NB4 (cell line): ENCODE measurements at places on chromosomes 5 and 9.

DNA sequence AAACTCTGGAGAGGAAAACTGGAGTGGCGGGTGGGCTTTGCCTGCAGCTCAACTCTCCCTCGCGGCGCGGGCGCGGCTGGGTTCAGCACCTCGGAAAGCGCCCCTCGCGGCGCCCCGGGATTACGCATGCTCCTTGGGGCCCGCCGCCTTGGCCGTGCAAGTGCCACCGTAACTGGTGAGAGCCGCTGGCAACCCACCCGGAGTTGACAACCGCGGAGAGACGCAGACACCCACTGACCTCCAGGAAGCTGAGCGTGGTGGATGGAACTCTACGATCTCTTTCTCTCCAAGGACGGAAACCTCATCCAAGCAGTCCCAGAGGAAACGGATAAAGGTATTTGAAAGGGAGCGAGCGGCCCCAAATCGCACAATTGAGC, 194 bp upstream of the RXFP3 start:
- DNase-seq, result peak; percentile 33

GRCh38 chr9:68458918-68459317, 81.8 kb downstream of the TMEM252 start:
- no peak for DNase-seq

DNA sequence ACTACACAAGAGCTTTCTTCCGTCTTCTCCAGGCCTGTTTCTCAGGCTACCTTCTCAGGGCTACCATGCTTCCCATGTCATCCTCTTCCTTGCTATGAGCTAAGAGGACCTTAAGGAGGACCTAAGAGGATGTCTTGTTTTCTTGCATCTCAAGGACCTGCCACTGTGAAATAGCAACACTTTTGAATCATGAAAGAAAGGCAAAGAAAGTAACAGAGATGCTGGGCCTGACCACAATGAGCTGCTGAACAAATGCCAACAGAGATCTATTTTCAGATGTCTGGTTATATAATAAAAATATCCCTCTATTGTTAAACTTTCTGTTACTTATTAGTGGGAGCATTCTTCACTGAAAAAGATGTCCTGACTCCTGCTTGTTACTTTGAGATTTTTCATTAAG, 36.7 kb upstream of the ANXA1 start:
- DNase-seq, result no peak

DNA sequence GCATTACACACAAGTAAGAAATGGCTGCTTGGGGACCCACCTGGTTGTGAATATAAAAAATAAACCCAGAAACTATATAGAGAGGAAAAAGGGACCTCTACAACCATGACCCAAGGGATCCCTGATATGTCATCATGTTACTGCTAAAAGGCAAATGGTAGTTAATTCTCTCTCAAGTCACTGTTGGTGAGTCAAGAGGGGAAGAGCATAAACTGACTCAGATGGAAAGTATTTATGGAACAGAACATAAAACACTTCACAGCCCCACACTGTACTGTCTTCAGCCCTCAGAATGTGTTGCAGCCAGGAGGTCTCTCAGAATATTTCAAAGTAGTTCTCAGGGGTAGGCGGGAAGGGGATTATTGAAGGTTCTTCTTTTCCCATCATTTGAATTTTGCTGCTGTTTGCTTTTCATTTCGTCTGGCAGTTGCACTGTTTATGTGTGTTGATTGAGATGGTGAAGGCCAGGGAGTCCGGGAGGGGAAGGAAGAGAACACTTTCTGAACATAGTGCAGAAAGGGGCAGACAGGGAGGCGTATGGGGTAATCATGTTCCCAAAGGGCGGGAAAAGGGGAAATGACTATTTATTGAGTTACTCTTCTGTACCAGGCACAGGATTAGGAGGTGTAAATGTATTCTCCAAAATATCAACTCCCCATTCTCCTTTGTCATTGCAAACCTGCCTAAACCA, 85.5 kb downstream of the TEK start:
- DNase-seq, result peak; percentile 37

GRCh38 chr9:115553060-115553773, 435.3 kb upstream of the TNC start:
- DNase-seq, result no peak

DNA sequence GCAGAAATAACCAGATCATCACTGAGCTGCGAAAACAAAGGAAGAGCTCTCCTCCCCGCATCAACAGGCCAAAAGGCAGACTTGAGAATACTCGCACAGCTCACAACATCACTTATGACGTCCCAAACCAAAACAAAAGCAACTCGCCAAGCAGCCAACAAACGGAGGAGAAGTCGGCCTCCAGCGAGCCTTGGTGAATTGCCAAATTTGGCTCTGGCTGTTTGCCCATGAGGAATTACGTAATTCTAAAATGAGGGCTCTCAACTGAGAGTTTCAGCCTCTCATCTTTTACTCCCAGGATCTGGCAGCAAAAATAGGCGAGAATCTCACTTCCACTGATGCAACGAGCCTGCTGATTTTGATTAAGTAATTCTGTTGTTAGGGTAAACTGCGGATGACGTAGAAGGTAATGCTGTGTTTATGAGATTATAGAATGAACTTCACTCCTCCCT, 51.7 kb upstream of the SEMA6A start:
- peak; percentile 41 for DNase-seq

DNA sequence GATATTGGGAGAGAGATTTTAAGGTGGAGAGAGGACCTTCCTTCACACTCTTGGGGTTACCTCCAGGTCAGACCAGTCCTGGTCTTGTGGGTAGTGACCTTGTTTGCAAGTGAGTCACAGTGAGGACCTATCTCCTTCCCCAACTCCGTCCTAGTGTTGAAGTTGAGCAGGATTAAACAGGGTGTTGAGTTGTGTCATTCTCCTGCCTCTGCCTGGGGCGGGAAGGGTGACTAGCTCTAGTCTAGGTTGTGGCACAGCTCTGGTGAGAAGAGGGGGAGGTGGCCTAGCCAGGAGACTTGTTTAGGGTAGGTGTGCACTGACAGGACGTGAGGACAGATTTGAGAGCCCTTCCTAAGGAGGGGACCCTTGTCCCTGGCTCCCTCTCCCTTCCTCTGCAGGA, 119.6 kb upstream of the PITX1 start:
- no peak for DNase-seq

DNA sequence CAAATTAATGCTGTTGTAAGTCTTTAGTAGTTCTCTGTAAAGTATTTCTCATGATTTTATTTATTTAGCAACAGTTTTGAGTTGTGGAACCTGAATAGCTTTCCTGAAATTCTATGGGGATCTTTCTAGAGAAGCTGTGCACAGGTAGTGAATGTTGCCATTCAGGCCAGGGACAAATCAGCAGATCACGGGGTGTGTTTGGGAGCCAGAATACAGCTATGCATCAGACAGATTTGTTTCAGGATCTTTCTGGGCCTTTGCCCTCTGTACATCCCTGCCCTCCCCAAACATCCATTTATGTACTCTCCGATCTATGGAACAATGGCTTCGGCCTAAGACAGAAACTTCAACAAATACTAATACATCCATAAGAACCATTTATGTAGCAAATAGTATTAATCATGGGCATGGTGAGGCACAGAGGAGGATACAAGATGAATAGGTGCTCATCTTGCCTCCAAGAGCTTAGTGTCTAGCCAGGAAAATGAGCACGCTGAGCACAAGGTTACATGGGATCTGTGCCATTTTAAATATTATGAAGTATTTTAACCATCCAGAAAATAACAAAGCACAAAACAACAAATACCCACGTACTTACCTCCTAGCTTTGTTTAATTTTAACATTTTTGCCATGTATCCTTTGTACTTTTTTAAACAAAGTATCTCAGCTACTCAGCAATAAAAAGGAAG, 13.1 kb downstream of the ARHGEF37 start:
- no peak for DNase-seq

DNA sequence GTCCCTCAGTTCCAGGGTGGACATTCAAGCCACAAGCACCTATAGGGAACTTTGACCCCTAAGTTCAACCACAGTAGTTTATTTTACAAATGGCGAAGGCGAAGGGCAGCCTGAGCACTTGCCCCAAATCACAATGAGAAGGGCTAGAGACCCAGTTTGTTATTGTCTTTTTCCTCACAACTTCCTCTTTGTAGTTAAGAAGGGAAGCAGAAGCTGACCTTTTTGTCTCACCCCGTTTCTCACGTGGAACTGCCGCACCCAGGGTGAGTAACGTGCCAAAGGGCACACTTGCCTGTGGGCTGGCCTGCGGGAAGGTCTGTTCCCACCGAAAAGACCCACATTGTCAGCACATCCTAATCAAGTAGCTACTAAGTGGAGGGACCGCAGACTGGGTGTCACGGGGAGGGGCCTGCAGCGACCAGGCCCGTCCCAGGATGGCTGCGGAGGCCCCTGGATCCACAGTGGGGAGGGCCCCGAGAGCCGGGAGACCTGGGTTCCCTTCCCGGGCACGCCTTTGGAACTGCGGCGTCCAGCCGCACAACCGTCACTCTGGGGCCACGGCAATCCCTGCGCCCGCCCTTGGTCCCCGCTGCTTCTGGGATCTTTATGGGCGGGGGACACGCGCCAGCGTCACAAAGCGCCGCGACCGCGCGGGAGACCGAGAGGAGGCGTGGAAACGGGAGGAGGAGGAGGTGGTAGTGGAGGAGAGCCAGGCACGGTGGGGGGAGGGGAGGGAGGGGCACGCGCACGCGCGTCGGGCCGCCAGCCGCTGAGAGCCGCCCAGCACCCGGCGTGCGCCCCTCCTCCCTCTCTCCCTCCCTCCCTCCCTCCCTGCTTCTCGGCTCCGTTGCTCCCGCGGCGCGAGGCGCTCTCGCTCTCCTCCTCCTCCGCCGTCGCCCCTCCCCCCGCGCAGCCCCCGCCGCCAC, at the start of gene UBE2R2:
UBE2R2 (plus strand) TSS at position 834 of the 926 bp plus-strand sequence. CDS start 598 bp downstream, outside the sequence.
- peak; percentile 99 for DNase-seq

GRCh38 chr5:24642022-24642421, 2.8 kb downstream of the CDH10 start:
- peak; percentile 51 for DNase-seq

DNA sequence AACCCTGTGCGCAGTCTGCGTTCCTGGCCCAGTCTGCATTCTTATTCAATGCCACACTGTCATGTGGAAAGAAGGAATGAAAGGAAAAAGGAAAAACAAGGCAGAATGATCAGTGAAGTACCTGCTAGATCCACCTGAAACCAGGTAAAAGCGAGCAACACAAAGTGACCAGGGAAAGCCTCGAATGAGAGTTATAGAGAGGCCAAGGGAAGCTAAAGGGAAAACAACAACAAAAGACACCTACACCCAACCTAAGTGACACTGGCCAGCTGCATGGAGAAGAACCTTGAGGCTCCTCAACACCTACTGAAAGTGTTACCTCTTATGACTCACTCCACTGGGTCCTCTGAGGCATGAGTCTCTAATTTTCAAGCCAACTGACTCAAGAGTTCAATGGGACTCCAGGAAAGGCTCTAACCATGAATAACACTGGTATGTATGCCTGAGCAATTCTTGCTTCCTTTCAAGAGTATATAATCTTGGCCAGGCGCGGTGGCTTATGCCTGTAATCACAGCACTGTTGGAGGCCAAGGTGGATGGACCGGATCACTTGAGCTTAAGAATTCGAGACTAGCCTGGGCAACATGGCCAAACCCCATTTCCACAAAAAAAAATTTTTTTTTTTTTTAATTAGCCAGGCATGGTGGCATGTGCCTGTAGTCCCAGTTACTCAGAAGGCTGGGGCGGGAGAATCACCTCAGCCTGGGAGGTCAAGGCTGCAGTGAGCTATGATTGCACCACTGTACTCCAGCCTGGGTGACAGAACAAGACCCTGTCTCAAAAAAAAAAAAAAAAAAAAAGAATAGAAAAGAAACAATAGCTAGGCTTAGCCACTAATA, 29.0 kb downstream of the MTMR12 start:
- no peak for DNase-seq

DNA sequence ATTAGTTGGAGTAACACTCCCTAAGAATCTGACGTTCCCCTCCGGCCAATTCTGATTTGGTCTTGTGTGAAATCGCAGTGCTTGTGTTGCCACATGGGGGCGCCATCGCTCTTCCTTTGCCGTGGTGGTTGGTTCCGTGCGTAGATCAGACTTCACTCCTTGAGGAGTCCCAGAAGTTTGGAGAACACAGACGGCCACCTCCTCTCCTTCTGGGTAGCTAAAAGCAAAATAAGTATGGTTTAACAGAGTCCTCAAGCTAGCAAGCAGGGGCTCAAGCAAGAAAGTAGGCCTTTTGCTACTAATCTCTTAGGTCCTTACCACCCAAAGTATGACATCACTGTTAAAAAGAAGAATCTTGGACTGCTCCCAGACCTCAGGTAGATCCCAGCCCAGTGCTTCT, 59.5 kb downstream of the HSPA4 start:
- peak; percentile 83 for DNase-seq

DNA sequence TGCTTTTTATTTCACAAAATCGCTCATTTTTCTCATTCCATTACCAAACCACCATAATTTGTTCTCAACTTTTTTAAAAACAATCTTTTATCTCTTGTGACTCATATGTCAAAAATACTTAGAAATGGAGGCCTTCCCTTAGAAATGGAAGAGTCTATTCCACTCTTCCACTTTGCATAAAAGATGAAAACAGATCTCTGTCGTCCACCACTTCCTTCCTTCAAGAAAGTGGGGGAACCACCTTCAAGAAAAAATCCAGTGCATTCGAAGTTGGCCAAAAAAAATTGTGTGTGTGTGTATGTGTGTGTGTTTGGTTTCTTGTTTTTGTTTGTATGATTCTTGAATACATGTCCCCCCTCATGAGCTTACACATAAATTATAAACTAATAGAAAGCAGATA, 628.8 kb upstream of the DMAC1 start:
- no peak for DNase-seq

GRCh38 chr9:134130503-134131375, 5.1 kb upstream of the WDR5 start:
- no peak for DNase-seq

GRCh38 chr9:27126670-27127069, 17.6 kb downstream of the TEK start:
- DNase-seq, result no peak

DNA sequence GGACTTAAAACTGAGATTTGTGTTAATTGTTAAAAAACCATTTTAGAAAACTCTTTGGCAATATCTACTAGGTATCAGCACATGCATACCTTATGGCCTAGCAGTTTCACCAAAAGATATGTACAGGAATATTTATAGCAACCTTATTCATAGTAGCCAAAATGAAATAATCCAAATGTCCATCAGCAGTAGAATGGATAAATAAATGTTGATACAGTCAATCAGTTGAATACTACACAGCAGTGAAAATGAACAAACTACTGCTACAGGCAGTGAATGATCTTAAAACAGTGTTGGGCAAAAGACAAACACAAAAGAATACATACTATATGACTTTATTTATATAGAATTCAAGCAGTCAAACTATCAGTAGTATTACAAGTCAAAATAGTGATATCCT, 16.4 kb downstream of the RFESD start:
- no peak for DNase-seq

GRCh38 chr5:145854651-145855258, 18.1 kb downstream of the GRXCR2 start:
- DNase-seq, result peak; percentile 94

DNA sequence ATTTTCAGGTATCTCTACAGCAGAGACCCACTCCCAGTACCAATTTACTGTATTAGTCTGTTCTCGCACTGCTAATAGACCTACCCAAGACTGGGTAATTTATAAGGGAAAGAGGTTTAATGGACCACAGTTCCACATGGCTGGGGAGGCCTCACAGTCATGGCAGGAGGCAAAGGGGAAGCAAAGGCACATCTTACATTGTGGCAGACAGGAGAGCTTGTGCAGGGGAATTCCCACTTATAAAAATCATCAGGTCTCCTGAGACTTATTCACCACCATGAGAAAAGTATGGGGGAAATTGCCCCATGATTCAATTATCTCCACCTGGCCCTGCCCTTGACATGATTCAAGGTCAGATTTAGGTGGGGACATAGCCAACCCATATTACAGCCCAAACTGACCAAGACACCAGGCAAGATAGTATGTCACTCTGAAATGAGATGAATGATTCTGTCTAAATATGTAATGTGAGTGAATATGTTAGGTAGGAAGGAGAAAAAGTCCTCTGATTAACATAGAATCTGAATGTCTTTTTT, 182.5 kb upstream of the CDH12 start:
- no peak for DNase-seq
